GDM1 (cell line): ENCODE measurements at places on chromosomes 2 and 18.

DNA sequence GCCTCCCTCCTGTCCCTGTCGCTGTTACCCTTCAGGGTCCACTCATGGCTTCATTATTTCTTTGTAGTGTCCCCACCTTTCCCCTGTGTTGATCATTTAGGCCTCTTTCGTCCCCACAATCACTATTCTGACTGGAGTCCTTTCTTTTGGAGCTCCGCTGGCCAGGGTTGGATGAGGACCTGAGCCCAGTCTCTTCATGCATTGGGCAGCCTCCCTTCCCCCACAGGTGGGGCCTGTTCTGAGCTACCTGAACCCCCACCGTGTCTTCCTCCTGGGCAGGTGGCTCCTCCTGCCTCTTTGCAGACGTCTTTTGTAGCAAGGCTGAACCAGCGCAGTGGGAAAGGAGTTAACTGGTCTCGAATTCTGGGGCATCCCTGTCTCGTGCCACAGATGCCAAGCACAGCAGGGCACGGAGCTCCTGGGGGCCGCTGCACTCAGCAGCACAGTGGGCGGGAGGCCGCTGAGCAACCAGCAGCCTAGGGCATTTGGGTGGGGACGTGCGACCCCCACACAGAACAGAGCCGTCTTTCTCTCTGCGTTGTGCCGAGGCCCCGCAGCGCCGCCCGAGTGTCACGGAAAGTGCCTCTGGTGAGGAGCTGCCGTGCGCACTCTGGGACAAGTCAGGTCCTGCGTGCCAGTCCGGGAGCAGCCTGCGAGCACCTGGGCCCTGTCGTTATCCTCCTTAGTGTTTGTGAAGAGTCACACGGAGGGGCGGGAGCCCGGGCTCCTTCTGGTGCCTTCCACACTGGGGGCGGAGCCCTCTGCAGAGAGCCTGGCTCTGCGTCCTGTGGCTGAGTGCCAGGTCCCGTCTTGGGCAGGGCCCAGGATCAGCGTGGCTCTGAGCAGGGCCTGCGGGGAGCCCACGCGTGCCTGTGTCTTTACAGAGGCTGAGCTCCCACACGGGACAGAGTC lies 130.1 kb downstream of the NFATC1 start:
- no peak for DNase-seq

DNA sequence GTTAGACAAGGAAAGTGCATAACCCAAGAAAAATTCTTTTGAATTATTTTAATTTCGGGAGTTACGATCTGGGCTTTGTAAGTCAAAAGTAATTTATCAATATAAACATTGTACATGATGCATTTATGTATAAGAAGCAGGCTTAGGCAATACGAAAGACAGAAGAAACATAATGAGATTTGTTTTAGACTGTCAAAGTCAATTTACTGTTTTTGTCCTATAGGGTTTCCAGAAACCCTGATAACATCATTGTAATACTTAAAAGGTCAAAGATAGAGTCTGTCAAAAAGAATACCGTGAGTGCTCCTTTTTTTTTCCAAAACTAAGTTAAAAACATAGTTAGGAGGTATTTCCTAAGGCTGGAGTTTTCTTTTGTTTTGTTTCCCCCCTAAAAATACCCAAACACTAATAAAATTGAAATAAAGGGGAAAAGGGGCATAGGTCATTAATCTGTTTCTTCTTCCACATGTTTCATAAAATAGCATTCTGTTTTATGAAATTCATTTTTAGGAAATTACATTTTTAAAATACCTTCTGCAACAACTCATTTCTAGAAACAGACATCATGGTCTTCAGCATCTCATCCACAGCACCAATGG lies 16.1 kb downstream of the C1D start:
- no peak for DNase-seq

- DNase-seq: no peak
Observed at GRCh38 chr2:240469239-240469636, 33.8 kb downstream of the GPC1 start.

GRCh38 chr2:144343145-144343544 lies 176.8 kb downstream of the ZEB2 start:
- no peak for DNase-seq

GRCh38 chr2:84460670-84461069 lies 1.6 kb upstream of the SUCLG1 start:
- DNase-seq: no peak

- no peak for DNase-seq
Observed at GRCh38 chr2:36512705-36513104, 85.3 kb downstream of the FEZ2 start.

DNA sequence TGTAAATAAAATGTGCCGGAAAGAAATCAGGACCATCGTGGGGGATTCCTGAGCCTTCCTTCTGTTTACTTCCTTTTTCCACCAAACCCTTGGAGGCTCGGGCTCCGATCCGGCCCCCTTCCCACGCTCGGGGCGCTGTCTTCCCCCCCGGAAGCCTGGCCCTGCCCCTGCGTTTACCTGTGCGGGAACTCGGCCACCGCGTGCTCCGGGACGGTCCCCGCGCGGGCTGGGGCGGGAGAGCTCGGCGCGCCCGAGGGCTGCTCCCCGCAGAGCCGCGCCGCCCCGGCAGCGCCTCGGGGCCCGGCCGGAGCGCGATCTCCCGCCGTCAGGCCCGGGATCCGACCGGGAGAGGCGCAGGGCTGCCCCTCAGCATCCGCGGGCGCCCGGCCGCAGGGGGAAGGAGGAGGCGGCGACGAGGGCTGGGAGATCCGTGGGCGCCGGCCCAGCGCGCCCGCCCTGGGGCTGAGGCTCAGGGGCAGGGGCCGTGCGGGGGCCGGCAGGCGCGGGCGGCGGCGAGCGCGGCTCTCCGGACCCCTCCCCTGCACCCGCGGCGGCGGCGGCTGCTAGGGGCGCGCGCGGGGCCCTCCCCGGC lies 435 bp downstream of the ADCY3 start:
- no peak for DNase-seq

DNA sequence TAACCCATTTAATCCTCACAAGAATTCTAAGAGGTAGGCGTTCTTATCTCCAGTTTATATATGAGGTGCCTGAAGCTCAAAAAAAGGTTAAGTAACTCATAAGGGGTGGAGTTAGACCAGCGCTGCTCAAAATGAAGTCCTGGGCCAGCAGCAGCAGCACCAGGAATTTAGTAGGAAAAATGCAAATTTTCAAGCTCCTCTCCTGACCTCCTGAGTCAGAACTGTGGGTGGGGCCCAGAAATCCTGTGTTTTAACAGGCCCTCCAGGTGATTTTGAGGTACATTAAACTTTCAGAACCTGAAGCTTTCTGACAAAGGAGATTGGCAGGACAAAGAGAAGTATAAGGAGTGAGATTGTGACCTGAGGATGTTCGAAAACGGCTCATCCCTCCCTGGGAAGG lies 66.0 kb upstream of the CCDC85A start:
- DNase-seq: no peak

GRCh38 chr2:232776435-232776834 lies at the start of gene KCNJ13:
Gene KCNJ13 (minus strand): TSS chr2:232776565. CDS start chr2:232771362, 5,203 bp downstream.
- no peak for DNase-seq

GRCh38 chr18:49178736-49179135 lies 228.0 kb upstream of the SMAD7 start:
- DNase-seq: no peak

DNA sequence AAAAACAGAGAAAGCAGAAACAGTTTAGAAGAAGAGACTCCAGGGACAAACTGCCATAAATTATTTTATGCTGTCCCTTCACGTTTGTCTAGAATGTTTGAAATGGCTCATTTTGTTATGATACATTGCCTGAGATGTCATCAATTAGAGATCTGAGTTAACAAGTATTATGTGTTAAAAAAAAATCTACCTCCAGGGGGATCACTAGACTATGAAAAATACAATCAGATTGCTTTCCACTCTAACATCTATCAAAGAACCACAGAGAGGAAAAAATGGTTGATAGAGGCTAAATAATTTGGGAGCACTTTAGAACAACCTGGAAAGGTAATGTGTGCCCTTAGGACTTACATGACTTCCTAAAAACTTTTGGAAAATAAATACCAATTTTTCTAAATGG lies 103.8 kb upstream of the CCDC150 start:
- no peak for DNase-seq

GRCh38 chr2:184620367-184620766 lies 22.0 kb downstream of the ZNF804A start:
- DNase-seq: no peak

GRCh38 chr18:28334516-28334915 lies 157.6 kb upstream of the CDH2 start:
- no peak for DNase-seq
